ENCODE measurements at places on chromosomes 5 and 9.

- no peak for DNase-seq
Observed at GRCh38 chr5:168676501-168676900, 97.3 kb upstream of the PANK3 start.

DNA sequence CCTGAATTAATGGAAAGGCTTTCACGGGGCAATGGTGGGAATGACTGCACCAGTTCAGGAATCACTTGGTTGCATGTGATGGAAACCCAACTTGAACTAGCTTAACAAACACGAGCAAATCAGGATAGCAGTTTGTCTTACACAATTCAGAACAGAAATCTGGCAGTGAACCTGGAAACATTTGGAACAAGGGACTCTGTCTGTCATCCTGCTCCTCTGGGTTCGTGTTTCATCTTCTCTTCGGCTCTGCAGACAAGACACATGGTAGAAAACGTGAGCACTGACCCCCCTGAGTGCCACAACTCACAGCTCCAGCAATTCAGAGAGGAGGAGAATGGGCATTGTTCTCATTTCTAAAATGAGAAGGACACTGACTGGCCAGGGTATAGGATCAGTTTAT, 218.1 kb upstream of the NREP start:
- no peak for DNase-seq

GRCh38 chr5:34496260-34496691, 159.9 kb upstream of the RAI14 start:
- no peak for DNase-seq

- DNase-seq, result no peak
Observed at GRCh38 chr5:81212211-81212751, 20.8 kb upstream of the CKMT2 start.

DNA sequence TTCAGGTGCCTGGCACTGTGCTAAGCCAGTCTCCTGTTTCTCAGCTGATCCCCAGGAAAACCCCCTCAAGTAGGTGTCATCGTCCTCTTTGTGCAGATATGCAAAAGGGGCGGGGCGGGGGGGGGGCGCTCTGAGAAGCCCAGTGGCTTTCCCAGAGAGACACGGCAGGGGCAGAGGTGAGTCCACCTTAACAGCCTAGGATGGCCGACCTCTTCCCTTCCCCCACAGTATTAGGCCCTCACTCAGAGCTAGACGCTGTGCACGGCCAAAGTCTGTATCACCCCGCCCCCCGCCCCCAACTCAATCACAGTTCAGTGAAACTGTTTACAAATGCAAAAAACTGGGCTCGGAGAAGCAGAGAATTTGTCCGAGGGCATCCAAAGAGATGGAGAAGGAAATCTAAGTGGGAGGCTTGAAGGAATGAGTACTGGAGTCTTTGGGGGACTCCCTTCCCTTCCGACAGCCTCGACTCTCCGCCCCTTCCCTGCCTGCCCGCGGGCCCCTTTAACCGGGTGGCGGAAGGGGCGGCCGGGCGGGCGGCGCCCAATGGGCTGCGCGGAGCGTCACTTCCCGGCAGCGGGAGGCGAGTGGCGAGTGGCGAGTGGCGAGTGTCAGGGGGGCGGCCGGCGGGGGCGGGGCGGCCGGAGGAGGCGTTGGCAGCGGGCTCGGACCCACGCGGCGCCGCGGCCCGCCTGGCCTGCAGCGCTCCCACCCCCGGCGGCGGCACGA, at the start of gene ERGIC1:
Gene ERGIC1, plus strand, starts transcription at position 566 of the 729 bp plus-strand sequence. Its CDS starts 163 bp downstream, at position 729.
- no peak for DNase-seq

GRCh38 chr5:115375893-115376292, 79.4 kb upstream of the CCDC112 start:
- DNase-seq, result no peak

DNA sequence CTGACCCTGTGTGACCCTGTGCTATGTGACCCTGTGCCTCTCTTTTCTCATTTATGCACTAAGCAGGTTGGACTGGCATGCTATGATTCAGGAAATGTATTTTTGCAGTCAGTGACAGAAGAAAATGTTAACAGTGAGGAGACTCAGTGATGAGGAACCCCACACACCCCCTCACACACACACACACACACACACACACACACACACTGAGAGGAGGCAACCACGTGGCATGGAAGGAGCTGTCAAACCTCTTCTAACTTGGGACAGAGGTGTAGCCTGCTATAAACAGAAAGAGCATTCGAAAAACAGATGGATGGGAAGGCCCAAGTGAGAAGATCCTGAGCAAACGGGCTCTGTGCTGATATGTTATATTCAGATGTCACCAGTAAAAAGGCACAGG, 57.9 kb upstream of the GRIA1 start:
- DNase-seq, result no peak

- no peak for DNase-seq
Observed at GRCh38 chr9:128396970-128397613, 23.6 kb upstream of the CERCAM start.

GRCh38 chr9:109923471-109923760, 143.4 kb downstream of the PALM2AKAP2 start:
- no peak for DNase-seq

DNA sequence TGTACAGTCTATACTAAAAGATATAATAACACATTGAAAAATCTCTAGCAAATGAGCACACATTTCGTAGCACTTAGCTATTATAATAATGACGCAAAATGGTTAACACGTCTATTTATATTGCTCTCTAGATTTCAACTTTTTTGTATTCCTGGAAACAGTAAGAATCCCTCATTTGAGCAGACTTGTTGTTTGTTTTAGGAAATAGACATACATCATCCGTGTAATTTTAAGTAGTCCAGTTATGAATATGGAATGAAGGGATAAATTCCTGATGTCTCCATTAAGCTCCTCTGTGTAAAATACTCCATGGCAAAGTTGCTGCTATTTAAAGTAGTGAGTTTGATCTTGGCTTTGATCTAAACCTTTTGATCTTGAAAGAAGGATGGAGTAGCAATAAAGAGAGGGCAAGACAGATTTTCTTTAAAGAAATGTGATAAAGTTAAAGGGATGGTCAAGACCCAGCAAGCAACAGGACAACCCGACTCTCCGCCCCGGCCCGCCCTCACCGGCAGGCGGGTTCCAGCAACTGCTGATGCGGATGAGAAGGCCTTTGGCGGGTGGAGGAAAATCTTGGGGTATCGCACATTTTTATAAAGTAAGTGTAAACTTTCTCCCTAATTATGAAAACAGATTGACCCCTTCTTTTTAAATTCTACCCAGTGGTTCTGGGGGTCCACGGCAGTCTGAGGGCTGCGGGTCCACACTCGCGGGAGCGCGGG, 277.4 kb downstream of the AOPEP start:
- DNase-seq, result no peak

DNA sequence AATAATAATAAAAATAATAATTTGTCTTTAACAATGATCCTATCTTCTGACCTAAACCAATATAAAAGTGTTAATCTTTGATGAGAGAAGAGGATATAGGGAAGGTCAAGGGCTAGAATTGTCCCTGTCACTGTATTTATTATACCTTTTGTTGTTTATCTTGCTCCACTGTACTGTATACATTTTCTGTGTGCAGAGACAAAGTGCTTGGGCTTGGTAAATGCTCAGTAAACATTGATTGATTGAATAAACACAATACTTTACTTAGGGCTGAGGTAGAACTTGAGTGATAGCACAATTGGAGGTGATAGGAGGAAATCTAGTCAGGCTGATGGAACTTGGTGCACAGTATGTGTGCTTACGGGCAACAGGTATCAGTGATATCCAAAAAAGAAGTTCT, 161.2 kb downstream of the ARRDC3 start:
- no peak for DNase-seq

GRCh38 chr5:5941486-5941885, 436.9 kb downstream of the MED10 start:
- DNase-seq, result no peak

DNA sequence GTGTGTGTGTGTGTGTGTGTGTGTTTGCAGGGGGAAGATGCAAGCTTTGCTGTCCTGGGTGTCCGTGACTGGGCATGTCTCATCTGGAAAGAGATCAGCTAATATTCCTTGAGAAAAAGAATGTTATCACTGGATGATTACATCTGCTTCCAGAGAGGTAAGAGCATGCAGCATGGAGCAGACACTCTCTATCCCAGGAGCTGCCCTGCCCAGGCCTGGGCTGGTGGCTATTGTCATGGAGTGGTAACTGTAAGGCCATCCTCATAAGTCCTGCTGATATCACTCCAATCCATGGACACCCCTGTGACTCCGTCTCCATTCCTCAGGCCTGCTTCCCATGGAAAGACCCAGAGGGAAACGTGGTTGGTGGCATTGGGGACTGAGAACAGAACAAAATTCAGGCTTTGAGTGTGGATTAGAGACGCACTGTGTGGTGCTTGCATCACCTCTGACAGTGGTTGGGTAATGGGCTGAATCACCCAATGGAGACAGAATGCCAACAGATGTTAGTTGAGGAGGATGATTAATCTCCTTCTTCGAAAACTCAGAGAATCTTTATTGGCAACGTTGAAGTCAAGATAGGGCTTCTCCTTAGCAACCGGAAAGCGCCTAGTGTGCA, 52.0 kb upstream of the KCNIP1 start:
- no peak for DNase-seq

- no peak for DNase-seq
Observed at GRCh38 chr5:53099546-53099945, 10.0 kb downstream of the MOCS2 start.

- DNase-seq, result no peak
Observed at GRCh38 chr9:128892221-128892921, 10.4 kb downstream of the LRRC8A start.

- no peak for DNase-seq
Observed at GRCh38 chr9:130197888-130198287, 25.7 kb downstream of the NCS1 start.

- no peak for DNase-seq
Observed at GRCh38 chr5:54870271-54870670, 115.1 kb downstream of the ESM1 start.

GRCh38 chr9:104746285-104746684, 1.2 kb upstream of the NIPSNAP3A start:
- no peak for DNase-seq

GRCh38 chr5:168327019-168327421, 35.6 kb downstream of the WWC1 start:
- no peak for DNase-seq

GRCh38 chr5:39207345-39208045, 11.9 kb downstream of the FYB1 start:
- DNase-seq, result no peak

- no peak for DNase-seq
Observed at GRCh38 chr5:143393524-143393923, 10.0 kb downstream of the NR3C1 start.

GRCh38 chr5:178548746-178549145, 41.4 kb downstream of the COL23A1 start:
- no peak for DNase-seq

DNA sequence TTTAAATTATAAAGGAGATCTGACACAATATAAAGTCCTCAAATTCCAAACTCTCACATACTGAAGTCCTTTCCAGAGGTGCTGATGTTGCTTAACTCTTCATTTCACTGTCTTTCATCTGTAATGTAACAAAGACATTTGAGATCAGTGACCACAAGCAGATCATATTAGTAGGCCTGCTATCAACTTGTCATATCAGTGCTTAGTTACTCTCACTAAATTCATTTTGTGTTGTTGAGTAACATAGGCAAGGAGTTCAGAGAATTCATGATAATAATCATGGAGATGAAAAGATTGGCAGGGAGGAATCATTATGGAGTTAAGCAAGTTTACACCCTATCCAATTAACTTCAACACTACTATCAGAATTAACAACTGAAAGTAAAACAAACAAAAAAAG, 571.0 kb upstream of the ARRDC3 start:
- DNase-seq, result no peak

GRCh38 chr5:38422622-38423021, 133.8 kb downstream of the LIFR start:
- DNase-seq, result no peak

GRCh38 chr9:89464300-89464901, 33.5 kb downstream of the SEMA4D start:
- DNase-seq, result no peak

- DNase-seq, result no peak
Observed at GRCh38 chr5:150335778-150336177, 21.7 kb upstream of the TCOF1 start.

- no peak for DNase-seq
Observed at GRCh38 chr9:35798658-35799374, 7.4 kb downstream of the NPR2 start.

DNA sequence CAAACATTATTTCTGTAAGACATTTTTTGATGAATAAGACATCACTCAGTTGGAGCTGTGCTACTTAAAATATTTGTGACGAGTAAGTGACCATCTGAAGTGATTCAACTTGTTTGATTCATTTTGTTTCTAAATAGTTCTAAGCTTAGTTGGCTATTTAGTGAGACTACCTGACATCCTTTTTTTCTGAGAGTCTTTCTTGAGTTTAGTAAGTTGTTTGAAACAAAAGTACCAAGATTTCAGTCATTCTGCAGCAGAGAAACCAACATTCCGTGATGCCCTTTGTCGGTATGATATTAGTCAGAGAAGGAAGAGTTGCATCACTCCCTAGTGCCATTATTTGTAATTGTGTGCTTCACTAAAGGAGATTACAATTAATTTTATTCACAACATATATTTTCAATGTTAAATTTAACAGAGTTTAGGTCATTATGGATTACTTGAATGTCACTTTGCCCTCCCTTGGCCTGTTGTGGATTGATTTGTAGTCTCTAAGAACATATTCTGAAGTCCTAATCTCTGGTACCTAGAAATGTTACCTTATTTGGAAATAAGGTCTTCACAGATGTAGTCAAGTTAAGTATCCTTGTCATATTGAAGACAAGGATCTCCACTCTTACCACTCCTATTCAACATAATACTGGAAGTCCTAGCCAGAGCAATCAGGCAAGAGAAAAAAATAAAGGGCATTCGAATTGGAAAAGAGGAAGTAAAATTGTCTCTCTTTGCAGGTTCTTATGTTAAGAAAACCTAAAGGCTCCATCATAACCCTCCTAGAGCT, 212.2 kb downstream of the PCSK1 start:
- DNase-seq, result no peak

- DNase-seq, result no peak
Observed at GRCh38 chr5:170397059-170397458, 7.9 kb upstream of the KCNMB1 start.

DNA sequence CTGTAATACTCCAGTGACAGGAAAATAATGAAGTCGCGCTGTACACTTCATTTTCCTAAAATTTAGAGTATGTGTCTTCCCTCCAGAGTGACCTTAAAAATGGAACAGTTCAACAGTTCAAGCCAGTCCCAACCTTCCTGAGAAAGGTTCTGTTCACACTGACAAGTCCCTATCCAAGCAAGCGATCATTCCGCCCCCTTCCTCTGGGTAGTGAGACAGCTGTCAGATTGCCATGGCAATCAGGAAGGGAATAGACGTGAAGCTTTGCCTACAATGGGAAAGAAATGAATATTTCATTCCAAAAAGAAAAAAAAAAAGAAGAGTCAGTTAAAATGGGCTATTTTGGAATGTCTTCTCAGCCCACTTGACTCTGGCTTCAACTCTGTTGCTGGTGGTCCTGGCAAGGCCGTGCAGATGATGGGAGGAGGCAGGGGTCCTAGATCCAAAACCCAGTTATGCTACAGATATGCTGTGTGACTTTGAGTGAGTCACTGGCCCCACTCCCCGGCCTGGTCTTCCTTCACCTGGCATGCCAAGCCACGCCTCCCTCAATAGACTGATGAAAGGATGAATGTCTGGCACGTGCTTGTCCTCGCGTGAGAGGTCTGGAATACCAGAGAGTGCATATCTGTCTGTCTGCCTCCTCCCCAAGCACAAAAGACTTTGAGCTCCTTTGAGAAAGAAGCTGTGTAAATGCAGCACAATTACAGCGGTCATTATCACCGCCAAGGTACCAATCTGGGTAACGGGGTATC, 165.8 kb upstream of the WWC1 start:
- no peak for DNase-seq

Data from activated naive CD8-positive, alpha-beta T cell treated with anti-CD3 and anti-CD28 coated beads, Interleukin-2, amount 50 U/mL, for 16 hours (primary cell).